ENCODE measurements at places on chromosomes 16 and 17.

DNA sequence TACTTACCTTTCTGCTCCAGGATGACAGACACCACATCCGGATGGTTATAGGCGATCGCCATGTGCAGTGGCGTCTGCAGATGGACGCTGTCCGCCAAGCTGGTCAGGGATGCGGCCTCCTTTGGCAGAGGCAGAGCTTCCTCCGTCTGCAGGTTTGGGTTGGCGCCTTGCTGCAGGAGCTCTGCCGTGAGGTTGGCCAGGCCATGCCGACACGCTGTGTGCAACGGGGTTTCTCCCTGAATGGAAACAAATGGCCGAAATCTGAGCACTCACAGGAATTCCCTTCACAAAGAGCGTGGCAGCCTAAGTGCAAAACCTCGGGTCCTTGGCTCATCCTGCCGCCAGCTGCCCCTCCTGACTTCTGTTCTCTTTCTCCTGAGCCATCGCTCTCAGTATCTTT, 41.8 kb downstream of the CYB5D2 start:
- DNase-seq, result no peak

GRCh38 chr17:70702683-70703255, 533.4 kb downstream of the KCNJ2 start:
- DNase-seq, result no peak

- no peak for DNase-seq
These were observed 127.0 kb downstream of the BANP start for GRCh38 chr16:88078111-88078775.

GRCh38 chr17:32523827-32524552, 37.2 kb downstream of the CDK5R1 start:
- no peak for DNase-seq

DNA sequence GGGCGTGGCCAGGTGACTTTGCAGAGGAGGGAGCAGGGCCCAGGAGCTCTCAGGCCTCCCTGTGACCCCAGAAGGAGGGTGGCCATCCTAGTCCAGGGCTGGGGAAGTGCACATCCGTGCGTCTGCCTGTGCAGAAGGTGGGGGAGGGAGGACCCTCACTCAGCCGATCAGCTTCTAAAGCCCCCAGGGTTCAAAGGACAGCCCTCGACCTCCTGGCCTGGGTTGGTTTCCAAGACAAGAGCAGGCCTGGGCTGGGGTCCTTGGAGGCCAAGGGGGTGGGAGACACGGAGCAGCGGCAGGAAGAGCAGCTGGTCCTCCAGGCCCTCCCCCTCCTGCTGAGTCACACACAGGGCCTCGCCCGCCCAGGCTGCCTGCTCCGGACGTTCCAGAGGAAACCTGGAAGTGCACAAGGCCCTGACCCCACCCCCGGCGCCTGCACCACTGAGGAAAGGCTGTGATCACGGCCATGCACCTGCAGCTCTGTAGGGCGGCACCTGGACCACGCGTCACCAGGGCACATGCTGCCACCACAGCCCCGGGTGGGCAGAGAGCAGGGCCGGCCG, 67.1 kb upstream of the ZNF469 start:
- no peak for DNase-seq

DNA sequence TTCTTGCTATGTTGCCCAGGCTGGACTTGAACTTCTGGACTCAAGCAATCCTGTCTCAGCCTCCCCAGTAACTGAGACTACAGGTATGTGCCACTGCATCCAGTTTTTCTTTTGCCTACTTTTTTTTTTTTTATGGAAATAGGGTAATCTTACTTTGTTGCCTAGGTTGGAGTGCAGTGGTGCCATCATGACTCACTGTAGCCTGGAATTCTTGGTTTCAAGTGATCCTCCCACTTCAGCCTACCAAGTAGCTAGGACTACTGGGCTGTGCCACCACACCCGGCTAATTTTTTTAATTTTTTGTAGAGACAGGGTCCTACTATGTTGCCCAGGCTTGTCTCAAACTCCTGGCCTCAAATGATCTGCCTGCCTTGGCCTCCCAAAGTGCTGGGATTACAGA, 10.0 kb downstream of the LRRC36 start:
- DNase-seq, result no peak

DNA sequence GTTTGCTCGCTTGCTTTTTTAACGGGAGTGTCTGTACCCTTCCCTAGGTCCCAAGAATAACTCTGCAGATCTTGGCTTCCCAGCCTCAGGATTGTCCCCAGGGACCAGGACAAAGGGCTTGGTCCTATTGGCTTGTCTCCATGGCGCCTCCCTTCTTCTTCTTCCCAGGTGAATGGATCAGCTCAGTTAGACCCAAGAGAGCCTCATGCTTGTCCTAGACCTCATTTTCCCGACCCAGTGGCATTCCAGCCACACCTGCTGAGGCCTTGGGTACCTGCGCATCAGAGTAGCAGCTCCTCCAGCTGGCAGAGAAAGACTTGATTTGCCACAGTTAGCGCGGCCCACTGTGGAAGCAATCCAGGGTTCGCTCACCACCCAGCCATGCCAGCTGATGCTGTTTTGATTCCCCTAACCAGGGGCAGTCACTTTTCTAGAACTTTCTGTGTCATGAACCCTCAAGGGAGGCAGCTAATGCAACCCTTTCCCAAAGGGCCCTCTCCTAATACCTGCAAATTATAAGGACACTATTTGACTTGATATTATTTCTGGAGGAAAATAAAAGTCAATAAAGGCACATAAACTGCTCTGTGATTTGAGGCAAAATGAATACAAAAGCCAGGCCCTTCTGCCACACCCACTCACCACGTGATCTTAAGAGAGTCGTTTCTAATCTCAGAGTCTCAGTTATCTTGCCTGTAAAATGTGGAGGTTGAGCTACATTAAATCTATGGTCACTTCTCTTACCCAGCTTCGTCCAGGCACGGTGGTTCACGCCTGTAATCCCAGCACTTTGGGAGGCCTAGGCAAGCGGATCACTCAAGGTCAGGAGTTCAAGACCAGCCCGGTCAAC, 13.9 kb downstream of the GPR142 start:
- DNase-seq, result no peak

GRCh38 chr17:70107904-70108565, 33.0 kb downstream of the KCNJ16 start:
- no peak for DNase-seq

DNA sequence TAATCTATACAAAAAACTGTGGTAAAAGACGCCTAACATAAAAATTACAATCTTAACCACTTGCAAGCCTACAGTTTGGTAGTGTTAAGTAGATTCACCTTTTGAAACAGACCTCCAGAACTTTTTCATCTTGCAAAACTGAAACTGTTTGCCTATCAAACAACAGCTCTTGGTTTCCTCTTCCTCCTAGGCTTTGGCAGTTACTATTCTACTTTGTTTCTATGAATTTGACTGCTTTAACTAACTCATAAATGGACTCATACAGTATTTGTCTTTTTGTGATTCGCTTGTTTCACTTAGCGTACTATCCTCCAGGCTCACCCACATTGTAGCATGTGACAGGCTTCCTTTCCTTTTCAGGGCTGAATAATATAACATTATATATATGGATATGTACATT, 97.0 kb downstream of the PRKCA start:
- no peak for DNase-seq

DNA sequence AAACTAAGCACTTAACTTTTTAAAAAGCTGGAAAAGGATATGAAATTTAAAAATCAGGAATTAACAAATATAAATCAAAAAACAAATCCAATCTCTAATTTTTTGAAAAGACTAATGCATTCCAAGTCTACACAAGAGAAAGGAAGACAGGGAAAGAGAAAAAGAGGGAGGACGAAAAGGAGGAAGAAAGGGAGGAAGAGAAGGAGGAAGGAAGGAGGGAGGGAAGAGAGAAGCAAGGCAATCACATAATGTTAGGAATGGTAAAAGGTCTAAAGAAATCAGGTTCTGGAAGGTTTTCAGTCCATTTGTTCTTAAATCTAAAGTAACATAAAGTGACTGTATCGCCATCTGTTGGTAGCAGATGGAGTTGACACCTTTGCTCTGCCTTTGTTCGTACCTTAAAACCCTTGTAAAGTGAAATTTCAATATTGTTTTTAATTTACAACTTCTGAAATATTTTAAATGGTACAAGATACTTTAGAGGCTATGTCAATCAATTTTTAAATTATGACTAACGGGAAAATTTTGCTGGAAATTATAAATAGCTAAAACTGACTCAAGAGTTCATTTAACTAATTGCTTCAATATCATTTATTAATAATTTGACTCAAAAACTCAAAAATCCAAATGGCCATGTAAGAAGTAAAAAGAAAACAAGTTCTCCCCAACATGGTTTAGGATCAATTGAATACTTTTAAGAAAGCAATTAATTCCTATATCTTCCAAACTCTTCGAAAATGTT, 20.4 kb upstream of the CDYL2 start:
- DNase-seq, result no peak

- no peak for DNase-seq
These were observed 6.2 kb downstream of the COL1A1 start for GRCh38 chr17:50194934-50195865.

- DNase-seq, result no peak
These were observed 29.8 kb downstream of the KLHDC4 start for GRCh38 chr16:87736008-87736382.

- no peak for DNase-seq
These were observed 274.1 kb downstream of the SEC14L1 start for GRCh38 chr17:77414811-77415400.

GRCh38 chr17:10612957-10613744, 44.0 kb downstream of the MYH3 start:
- DNase-seq, result no peak

DNA sequence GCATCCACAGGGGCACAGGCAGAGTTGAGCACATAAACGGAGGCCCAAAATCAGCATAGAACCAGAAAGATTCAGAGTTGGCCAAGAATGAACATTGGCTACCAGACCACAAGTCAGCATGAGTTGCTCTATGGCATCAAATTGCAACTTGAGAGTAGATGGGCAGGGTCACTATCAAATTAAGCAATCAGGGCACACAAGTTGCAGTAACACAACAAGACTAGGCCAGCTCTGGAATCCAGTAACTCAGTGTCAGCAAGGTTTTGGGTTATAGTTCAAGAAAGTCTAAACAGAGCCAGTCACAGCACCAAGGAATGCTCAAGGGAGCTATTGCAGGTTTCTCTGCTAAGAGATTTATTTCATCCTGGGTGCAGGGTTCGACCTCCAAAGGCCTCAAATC, 12.9 kb downstream of the G6PC1 start:
- DNase-seq, result no peak

DNA sequence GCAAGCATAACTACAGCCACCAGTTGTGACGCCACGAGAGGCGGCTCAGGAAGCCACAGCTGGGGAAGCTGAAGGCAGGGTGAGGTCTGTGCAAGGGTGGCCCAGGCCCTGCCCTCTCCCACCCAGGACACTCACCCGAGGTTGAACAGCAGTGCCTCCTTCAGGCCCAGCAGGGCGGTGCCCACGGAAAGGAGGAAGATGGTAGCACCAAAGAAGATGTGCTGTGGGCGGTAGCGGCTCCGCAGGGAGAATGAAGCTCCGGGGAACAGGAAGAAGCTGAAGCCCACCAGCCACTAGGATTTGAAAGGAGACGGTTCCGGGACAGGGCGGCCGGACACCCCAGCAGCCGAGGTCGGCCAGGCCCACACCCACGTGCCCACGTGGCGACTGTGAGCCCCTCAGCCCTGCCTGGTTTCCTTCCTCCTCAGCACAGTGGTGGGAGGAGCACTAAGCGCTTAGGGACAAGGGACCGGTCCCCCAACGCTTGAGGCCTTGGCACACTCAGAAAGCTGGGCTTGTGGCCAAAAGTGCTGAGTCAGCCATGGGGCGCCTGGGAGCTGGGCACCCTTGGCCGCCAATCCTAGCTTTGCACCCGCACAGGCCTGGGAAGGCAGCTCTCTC, 11.0 kb downstream of the CYB561 start:
- no peak for DNase-seq

DNA sequence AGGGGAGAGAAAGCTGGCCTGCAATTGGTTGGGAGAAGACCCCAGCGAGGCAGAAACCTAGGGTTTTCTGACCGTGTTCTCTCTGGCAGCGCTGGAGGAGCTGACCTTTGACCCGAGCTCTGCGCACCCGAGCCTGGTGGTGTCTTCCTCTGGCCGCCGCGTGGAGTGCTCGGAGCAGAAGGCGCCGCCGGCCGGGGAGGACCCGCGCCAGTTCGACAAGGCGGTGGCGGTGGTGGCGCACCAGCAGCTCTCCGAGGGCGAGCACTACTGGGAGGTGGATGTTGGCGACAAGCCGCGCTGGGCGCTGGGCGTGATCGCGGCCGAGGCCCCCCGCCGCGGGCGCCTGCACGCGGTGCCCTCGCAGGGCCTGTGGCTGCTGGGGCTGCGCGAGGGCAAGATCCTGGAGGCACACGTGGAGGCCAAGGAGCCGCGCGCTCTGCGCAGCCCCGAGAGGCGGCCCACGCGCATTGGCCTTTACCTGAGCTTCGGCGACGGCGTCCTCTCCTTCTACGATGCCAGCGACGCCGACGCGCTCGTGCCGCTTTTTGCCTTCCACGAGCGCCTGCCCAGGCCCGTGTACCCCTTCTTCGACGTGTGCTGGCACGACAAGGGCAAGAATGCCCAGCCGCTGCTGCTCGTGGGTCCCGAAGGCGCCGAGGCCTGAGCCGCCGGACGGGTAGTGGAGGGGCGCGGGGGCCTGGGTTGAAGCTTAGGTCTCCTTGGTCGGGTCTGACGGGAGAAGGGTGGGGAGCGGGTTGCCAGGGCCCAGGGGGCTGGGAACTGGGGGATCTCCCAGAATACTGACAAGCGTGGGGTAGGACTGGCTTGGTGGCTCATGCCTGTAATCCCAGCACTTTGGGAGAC, 7.4 kb upstream of the PYDC1 start:
- no peak for DNase-seq

DNA sequence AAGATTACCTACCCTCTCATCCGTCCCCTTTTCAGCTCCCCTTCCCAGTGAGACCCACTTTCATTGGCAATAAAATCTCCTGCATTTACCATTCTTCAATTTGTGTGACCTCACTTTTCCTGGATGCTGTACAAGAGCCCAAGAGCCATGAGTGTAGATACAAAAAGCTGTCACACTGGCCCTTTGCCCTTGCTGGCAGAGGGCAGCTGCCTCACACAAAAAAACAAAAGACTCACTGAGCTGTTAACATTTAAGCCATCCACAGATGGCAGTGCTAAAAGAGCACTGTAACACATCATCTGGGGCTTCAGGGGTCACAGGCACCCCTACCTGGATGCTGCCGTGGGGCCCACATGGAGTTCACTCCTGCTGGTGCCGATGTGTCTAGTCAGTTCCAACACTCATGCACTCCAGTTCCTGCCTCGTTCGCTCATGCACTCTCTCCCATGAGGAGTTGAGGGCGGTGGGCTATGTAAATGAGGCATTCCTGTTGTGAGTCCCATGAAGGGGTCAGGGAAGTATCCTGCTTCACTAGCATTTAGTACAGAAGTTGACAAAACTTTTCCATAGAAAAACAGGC, 123.1 kb downstream of the CA10 start:
- DNase-seq, result no peak

Measured in activated CD8-positive, alpha-beta memory T cell treated with anti-CD3 and anti-CD28 coated beads for 4 hours (primary cell).